ENCODE measurements at places on chromosomes 11 and 22.

DNA sequence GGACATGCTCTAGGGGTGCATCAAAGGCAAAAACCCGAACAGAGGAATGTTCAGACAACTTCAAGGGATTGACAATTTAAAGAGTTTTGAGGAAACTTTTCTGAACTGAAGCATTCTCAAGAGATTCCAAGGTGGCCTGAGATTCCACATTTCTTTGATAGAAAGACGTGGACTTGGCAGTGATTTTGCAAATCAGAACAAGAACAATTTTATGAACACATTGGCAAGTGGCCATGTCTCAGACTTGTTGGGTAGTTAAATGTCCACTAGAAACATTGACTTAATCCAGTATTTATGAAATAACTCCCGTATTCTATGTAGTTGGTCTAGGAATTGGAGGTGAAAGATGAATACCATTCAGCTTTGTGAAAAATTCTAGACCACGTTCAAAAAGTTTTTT, 13.8 kb downstream of the NCAM1 start:
- no peaks in the 10 kb centered on the region for H3K36me3 ChIP-seq
- no peak overlapping the region for H3K27ac ChIP-seq
- H3K4me1 ChIP-seq: no peaks in the 10 kb centered on the region
- no peak for DNase-seq
- no peaks in the 10 kb centered on the region for H3K27me3 ChIP-seq
- H3K4me3 ChIP-seq: no peak overlapping the region

DNA sequence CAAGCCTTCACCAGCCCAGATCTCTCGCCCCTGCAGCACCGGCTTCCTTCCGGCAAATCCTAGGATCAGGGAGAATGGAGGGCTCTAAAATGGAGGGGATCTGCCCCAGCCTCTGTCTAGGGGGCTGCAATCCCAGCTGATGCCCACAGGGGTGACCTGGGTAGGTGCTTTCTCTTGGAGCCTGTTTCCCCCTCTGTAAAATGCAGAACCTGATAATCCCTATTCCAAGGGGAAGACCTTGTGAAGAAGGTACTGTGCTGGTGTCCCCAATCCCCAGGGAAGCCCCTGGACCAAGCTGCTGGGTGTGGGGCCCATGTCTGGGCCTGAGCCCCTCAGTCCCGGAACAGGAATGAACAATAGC, 2.8 kb downstream of the EMID1 start:
- H3K36me3 ChIP-seq: no peaks in the 10 kb centered on the region
- no peak overlapping the region for H3K27ac ChIP-seq
- DNase-seq: no peak
- no peak overlapping the region for H3K4me3 ChIP-seq
- no peaks in the 10 kb centered on the region for H3K27me3 ChIP-seq

DNA sequence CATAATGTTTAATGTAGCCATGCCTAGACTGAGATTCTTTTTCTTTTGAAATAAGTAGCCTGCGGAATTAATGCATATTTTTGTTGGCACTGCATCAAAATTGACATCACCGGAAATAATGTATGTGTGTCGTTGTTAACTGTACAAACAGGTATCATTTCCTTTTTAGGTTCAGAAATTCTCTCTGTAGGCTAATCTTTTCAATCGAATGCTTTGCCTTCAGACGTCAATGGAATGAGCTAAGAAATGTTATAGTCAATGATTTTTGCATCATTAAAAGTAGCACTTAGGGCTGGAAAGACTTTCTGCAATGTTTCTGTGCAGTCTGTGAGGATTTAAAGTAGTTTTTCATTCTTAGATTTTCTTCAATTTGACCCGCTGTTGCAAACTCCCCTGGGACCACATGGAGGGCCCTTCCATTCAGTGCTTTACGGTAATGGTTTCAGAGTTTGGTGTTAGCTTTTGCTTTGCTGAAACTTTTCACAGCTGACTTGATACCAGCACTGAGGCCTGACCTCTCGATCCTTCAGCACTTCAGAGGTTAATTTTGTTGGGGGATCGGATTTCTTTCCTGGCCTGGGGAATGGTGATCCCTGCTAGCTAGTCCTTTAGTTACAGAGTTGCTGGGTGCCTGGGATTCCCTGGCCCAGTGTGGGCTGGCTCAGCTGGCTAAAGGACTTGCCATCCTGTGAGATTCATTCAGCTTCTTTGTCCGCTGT, 137.8 kb downstream of the DBX1 start:
- no peak for DNase-seq
- peaks cover 6% of the 10 kb centered on the region for H3K4me1 ChIP-seq
- H3K36me3 ChIP-seq: no peaks in the 10 kb centered on the region
- H3K27me3 ChIP-seq: no peaks in the 10 kb centered on the region
- H3K27ac ChIP-seq: no peak overlapping the region

DNA sequence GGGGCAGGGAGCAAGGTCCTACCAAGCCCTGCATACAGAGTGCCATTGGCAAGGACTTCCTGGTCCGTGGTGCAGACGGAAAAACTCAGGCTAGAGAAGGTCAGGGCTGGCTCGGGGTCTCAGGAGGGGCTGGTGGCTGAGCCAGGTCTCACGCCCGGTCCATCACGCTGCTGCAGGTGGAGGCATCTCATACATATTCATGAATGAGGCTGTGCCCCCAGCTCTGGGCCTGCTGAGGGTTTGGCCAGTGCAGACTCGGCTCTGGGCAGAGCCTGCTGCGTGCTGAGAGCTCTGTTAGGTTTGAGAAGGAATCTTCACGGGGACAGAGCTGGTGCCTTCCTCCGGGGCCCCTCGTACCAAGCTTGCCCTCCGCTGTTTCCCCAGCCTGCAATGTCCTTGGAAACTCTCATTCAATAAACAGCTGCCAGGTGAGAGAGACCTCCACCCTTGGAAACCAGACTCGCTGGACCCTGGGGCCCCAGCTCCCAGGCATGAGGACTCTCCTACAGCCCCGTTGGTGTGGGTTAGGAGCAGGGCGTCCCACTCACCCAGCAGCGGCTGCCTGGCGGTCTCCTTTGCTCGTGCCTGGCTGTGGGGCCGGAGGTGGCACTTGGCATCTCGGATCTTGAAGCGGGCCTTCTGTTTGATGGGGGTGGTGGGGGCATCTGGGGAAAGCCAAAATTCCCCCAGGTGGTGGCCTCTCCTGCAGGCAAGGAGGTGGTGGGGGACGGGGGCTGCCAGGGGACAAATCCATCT, 33.9 kb upstream of the TTLL12 start:
- no peak overlapping the region for H3K4me3 ChIP-seq
- no peaks in the 10 kb centered on the region for H3K4me1 ChIP-seq
- H3K27me3 ChIP-seq: no peaks in the 10 kb centered on the region
- H3K36me3 ChIP-seq: no peaks in the 10 kb centered on the region
- H3K27ac ChIP-seq: no peak overlapping the region

- H3K36me3 ChIP-seq: no peaks in the 10 kb centered on the region
- no peaks in the 10 kb centered on the region for H3K4me1 ChIP-seq
- no peak overlapping the region for H3K4me3 ChIP-seq
- no peak overlapping the region for H3K27ac ChIP-seq
- DNase-seq: no peak
- H3K27me3 ChIP-seq: no peaks in the 10 kb centered on the region
Measured at GRCh38 chr11:24679821-24680351, 183.0 kb downstream of the LUZP2 start.

- no peak overlapping the region for H3K4me3 ChIP-seq
- peak overlapping the region; percentile 76 for H3K27ac ChIP-seq
- DNase-seq: peak; percentile 97
- H3K4me1 ChIP-seq: no peaks in the 10 kb centered on the region
Measured at GRCh38 chr11:130522284-130522961, 74.0 kb downstream of the ADAMTS15 start.

GRCh38 chr22:33400891-33401290, 342.7 kb upstream of the SYN3 start:
- no peak for DNase-seq
- no peaks in the 10 kb centered on the region for H3K27me3 ChIP-seq
- no peak overlapping the region for H3K27ac ChIP-seq
- no peaks in the 10 kb centered on the region for H3K36me3 ChIP-seq

DNA sequence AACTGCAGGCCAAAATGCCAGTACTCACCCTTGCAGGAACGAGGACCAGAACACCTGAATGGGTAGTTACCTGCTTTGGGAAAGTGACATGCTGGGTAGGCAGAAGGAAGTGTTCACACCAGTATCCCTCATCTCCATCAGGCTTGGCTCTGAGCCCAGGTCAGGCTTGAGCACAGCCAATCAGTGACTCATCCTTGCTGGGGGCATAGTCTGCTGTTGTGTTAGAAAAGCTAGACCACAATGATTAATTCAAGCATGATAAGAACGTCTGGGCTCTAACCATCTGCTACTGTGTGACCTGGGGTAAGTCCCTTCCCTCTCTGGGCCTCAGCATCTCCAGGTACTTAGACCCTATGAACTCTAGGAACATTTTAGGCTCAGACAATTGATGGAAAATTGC, 450.4 kb downstream of the MIAT start:
- peak overlapping the region; percentile 76 for H3K27ac ChIP-seq
- H3K36me3 ChIP-seq: no peaks in the 10 kb centered on the region
- H3K4me1 ChIP-seq: peaks cover 60% of the 10 kb centered on the region
- no peak overlapping the region for H3K4me3 ChIP-seq
- peak; percentile 21 for DNase-seq

- no peak for DNase-seq
- no peaks in the 10 kb centered on the region for H3K4me1 ChIP-seq
- peaks cover 91% of the 10 kb centered on the region for H3K36me3 ChIP-seq
- peak overlapping the region; percentile 7 for H3K27ac ChIP-seq
Measured at GRCh38 chr22:20749453-20749852, 24.5 kb upstream of the SERPIND1 start.

DNA sequence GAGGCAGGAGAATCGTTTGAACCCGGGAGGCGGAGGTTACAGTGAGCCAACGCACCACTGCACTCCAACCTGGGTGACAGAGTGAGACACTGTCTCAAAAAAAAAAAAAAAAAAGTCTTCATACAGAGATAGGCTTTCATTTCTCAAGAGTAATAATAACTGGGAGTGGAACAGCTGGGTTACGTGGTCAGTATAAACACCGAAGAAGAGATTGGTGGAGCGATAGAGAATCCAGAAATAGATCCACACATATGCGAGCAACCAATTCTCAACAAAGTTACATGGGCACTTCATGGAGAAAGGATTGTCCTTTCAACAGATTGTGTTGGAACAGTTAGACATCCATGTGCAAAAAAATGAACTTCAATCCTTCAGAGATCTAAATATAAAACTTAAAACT, 24.6 kb downstream of the ZBED4 start:
- H3K4me3 ChIP-seq: no peak overlapping the region
- no peaks in the 10 kb centered on the region for H3K27me3 ChIP-seq
- no peaks in the 10 kb centered on the region for H3K36me3 ChIP-seq

- H3K4me3 ChIP-seq: no peak overlapping the region
- H3K27ac ChIP-seq: peak overlapping the region; percentile 10
- DNase-seq: no peak
- peaks cover 7% of the 10 kb centered on the region for H3K36me3 ChIP-seq
- H3K4me1 ChIP-seq: peaks cover 51% of the 10 kb centered on the region
Measured at GRCh38 chr22:45686004-45686403, 14.4 kb downstream of the ATXN10 start.

GRCh38 chr11:10752061-10752460, 1.0 kb downstream of the CTR9 start:
- peak overlapping the region; percentile 96 for H3K27ac ChIP-seq
- peak overlapping the region; percentile 83 for H3K4me3 ChIP-seq
- DNase-seq: no peak
- H3K27me3 ChIP-seq: no peaks in the 10 kb centered on the region
- H3K36me3 ChIP-seq: peaks cover 27% of the 10 kb centered on the region
- peaks cover 11% of the 10 kb centered on the region for H3K4me1 ChIP-seq

DNA sequence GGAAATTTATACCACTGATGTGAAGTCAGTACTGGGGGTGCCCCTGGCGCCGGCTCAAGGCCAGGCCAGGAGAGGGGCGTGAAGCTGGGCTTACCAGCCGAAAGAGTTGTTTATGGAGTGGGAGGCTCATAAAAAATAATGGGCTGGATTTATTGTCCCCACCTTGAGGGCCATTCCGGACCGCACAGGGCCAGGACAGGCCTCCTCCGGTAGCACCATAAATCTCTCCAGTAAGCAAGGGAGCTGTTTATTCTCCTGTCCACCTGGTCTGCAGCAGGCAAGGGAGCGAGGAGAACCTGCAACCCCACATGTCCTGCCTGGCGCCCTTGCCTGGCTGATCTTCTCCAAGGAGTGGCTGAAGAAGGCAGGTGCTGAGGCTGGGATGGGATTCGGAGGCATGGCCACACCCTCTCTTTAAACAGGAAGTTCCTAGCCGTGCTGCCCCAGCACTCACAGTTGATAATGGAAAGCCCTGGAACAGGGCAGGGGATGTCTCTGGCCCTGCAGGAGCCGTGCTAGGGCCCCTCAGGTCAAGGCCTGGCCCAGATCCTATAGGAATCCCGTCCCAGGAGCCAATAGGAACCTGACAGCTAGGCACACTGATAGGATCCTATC, 65.1 kb downstream of the SCUBE1 start:
- H3K4me1 ChIP-seq: no peaks in the 10 kb centered on the region
- H3K36me3 ChIP-seq: no peaks in the 10 kb centered on the region
- DNase-seq: no peak
- no peaks in the 10 kb centered on the region for H3K27me3 ChIP-seq

- H3K4me3 ChIP-seq: no peak overlapping the region
- no peak for DNase-seq
- H3K4me1 ChIP-seq: no peaks in the 10 kb centered on the region
- H3K27me3 ChIP-seq: no peaks in the 10 kb centered on the region
Measured at GRCh38 chr11:117011541-117011898, 86.7 kb downstream of the SIK3 start.

- peaks cover 8% of the 10 kb centered on the region for H3K4me1 ChIP-seq
- DNase-seq: no peak
- H3K36me3 ChIP-seq: no peaks in the 10 kb centered on the region
- H3K4me3 ChIP-seq: peak overlapping the region; percentile 93
- H3K27ac ChIP-seq: peak overlapping the region; percentile 93
Measured at GRCh38 chr22:25403811-25404471, 160.5 kb upstream of the GRK3 start.

DNA sequence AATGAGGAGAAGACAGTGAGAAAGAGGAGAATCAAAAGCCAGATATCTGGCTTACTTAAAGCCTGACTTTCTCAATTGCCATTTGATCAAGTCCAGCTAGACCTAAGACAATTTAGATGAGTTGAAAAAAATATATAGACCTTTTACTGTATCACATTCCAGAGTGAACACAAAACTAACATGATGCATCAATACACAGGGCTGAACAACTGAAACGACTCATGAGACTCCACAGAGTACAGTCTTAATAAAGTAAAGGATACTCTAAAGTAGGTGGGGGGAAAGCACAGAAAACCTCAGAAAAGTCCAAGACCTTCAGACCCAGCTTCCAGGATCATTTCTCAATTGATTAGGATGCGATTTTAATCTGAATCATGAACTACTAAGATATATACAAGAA, 95.3 kb upstream of the OR9G4 start:
- no peak overlapping the region for H3K4me3 ChIP-seq
- H3K27ac ChIP-seq: no peak overlapping the region
- H3K4me1 ChIP-seq: no peaks in the 10 kb centered on the region
- H3K27me3 ChIP-seq: no peaks in the 10 kb centered on the region
- H3K36me3 ChIP-seq: no peaks in the 10 kb centered on the region

DNA sequence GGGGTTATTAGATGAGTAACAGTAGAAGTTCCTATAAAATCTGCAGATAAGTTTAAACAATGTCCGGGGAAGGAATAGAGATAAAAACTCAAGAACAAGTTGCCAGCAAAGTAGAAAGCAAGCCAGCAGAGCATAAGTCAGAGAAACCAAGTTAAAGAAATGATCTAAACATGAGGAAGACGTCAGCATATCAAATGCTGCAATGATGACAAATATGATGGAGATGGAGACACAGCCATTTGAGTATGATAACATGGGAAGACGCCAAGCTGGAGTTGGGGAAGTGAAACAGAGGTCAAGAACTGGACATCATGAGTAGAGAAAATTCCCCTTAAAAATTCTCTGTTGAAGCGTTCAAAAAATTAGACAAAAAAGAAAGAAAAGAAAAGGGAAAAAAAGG, 571.5 kb downstream of the CNTN5 start:
- no peak overlapping the region for H3K4me3 ChIP-seq
- H3K27me3 ChIP-seq: no peaks in the 10 kb centered on the region
- no peak for DNase-seq
- no peaks in the 10 kb centered on the region for H3K4me1 ChIP-seq

Data from ascending aorta (tissue), 2 donors.